ENCODE measurements at places on chromosomes 13 and 19.

- no peak for DNase-seq
These were observed 11.1 kb downstream of the LMO7 start for GRCh38 chr13:75647126-75647784.

DNA sequence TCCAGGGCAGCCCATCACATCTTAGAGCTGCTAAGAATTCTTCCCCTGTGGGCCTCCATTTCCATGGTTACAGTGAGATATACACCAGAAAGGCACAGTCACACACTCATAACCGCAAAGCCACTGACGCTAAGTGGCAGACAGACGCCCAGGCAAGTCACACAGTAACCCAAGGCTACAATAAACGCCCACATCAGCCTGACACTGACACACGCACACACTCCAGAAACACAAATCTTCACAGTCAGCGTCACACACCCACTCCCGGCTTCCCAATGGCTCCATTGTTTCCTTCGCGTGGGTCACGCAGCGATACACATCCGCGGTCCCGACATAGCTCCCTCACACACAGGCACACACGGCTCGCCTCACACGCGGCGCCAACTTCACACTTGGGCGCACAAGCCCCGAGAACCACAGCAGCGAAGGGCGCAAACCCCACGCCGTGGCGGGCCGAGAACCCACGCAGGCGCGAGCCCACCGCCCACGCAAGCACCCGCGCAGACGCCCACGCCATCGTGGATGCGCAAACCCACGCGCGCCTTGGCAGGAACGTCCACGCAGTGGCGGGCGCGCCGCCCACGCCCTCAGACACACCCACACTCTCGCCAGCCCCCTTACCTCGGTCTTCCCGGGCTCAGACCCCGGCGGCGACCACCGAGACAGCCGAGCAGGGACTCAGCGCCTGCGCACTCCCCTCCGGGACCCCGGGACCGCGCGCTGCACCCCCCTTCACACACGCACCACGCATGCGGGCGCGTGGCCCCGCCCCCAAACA lies at the start of gene ZNF667:
TSS of gene ZNF667 (minus strand) at position 695 of the 778 bp plus-strand sequence. CDS start 14,975 bp downstream, outside the sequence.
- no peak for DNase-seq

- no peak for DNase-seq
These were observed 5.0 kb upstream of the MICU2 start for GRCh38 chr13:21608961-21609360.

- peak; percentile 40 for DNase-seq
These were observed 962 bp upstream of the IRS2 start for GRCh38 chr13:109787135-109787954.

GRCh38 chr19:1445185-1445931 lies 4.6 kb upstream of the APC2 start:
- peak; percentile 79 for DNase-seq

DNA sequence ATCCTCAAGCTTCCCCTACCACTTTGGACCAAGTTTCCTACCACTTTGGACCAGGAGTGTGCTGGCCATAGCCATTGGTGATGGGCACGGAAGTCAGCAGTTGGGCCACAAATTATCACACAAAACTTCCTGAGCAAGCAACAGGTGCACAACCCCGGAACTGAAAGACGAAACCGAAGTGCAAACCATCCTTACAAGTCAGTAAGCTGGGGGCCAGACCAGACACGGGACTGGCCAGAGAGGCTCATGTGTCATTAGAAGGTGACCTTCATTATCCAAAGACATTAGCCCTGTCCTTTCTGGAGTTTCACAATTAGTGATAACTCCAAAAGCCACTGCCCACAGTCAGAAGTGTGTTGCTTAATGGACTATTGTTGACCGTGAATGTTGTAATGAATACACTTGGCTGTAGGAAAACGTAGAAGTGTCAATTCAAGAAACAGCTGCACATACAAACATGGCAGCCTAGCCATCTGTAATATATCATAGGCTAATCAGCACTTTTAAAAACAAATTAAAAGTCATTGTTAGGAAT lies 244.1 kb upstream of the IRS2 start:
- DNase-seq: no peak

- DNase-seq: no peak
These were observed 763 bp downstream of the POLD1 start for GRCh38 chr19:50384685-50385535.

- no peak for DNase-seq
These were observed 670.3 kb downstream of the UQCRFS1 start for GRCh38 chr19:28542394-28543243.
